ENCODE measurements at places on chromosomes 1 and 21.

DNA sequence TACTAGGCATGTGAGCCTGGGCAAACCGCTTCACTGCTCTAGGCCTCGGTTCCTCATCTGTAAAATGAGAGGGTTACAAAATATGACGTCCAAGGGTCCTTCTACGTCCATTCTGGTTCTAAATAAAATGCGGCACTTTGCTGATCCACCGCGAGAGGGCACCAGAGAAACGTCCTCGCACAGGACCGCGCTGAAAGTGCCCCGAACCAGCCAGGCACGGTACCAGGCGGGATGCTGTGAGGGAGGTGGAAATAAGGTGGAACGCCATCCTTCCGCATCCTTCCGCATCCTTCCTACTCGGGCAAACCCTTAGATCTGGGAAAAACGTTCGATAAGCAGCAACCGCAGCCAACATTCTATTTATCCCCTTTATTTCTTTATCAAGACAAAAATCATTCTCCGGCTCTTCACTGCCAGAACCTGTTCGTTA lies 60.3 kb upstream of the KRTAP19-8 start:
- peak; percentile 38 for DNase-seq

GRCh38 chr1:67313934-67314671 lies 6.4 kb downstream of the IL12RB2 start:
- no peak for DNase-seq

- no peak for DNase-seq
These were observed 36.1 kb upstream of the PADI2 start for GRCh38 chr1:17155257-17155920.

GRCh38 chr1:191905781-191906180 lies 252.5 kb upstream of the RGS18 start:
- no peak for DNase-seq

DNA sequence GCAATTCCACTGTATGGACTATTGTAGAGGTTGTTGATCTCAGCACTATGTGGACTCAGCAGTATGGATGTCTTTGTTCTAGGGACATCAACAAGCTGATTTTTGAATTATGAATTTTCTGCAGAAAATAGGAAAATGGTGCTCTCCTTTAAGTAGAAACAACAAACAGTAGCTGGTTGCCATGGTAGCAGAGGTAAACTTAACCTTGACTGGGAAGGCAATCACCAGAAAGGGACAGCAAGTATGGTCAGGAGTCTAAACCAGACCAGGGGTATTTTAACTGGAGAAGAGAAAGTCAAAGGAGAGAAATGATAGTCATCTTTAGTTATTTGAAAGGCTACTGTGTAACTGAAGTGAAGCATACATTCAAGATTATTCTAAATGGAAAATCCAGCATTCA lies 22.3 kb downstream of the WLS start:
- no peak for DNase-seq

GRCh38 chr1:201925981-201926645 lies 20.2 kb downstream of the LMOD1 start:
- no peak for DNase-seq

GRCh38 chr1:99669821-99670220 lies 23.9 kb downstream of the PALMD start:
- DNase-seq, result no peak

DNA sequence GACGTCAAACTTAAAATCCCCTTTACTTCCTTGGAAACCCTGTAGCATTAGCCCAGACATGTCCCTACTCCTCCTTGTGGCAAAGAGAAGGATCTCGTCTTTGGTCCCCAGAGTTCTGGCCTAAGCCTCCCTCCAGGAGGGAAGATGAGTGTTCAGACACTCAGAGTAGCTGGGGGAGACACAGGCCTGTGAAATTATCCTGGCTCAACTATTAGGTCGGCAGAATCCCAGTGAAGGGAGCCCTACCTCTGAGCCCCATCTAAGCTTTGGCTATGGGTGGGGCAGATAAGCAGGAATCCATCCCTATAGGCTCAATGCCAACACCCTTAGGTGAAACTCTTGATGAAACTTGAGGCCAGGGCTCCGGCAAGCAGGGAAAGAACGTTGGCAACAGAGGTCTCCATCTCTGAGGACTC lies 1.7 kb upstream of the SFN start:
- no peak for DNase-seq

DNA sequence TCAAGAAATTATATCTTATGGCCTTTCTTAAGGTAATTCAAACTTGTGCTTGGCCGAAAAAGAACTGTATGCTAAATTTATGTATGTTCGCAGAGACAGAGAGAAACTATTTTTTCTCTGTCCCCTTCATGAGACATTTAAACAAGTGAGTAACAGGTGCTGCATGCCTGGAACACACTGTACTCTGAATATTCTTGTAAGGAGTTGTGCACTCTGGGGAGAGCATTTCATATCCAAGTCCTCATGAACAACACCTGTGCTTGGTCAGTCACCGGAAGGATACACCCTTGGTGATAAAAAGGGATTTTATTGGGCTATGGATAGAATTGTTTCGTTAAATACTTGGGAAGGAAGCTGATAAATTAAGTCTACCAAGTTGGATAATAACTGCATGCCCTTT lies 220.8 kb upstream of the NRIP1 start:
- DNase-seq, result no peak
